ENCODE measurements at places on chromosomes 7 and 10. TPM values are rescaled to one million over a fixed set of nuclear protein-coding genes. Genes with fewer than 3 reads are reported as not detected.
A peak's percentile ranks its signal among the peaks of the same experiment; 100 is the strongest.

Gene CYP2C8
- 0.95 TPM for total RNA-seq

DNA sequence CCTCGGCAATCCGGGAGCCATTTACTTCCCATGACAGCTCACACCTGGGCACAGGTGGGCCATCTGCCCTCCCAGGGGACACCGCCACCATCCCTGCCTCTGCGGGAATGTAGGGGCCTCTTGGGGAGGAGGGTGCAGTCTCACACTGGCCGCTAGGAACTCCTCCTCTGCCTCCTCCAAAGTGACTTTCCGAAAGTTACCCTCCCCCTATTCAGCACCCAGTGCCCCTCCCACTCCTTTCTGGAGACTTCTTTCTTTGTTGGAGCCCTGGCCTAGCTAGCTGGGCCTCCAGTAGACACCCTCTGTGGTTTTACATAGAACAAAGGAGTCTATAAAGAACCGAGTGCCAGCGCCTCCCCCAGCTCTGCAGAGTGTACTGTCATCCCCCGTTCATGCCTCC lies 45.8 kb upstream of the MNX1 start:
- DNase-seq = no peak

Gene SHH
- total RNA-seq = 1.4 TPM

GRCh38 chr7:116873619-116874018 lies 11.2 kb downstream of the CAPZA2 start:
- no peak for DNase-seq

GRCh38 chr10:34824870-34825269 lies 9.8 kb upstream of the PARD3 start:
- no peak for DNase-seq

Gene EPHA1
- 81.3 TPM for total RNA-seq

- DNase-seq = no peak
Measured at GRCh38 chr7:155758348-155758747, 53.9 kb downstream of the SHH start.

Gene NSUN5
- 18.2 TPM for total RNA-seq

GRCh38 chr7:28155019-28155660 lies 25.5 kb downstream of the JAZF1 start:
- DNase-seq = no peak

DNA sequence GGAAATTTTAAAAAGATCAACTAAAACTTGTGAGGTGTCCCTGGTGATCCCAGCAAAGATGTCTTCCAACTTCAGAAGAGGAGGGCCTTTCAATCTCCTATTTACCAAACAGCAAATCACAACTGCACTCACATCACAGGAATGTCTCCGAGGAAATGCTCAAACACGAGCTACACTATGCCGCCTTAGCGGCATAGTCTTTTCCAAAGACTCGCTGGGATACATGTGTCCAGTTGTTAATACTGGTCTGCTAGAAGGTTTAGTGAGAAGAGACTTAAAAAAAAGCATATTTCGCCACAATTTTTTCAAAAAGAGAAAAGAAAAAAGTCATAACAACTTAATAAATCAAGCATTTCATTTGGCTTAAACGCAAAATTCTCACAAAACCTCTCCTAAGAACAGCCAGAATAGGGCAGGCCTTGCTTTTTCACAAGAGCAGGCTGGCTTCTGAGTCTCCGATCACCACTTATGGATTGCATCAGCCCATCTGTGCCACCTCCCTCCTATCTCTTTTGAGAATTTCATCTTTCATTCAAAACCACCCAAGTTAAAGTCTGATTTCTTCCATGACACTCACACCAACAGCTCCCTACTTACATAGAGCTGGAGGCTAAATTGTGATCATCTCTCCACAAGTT lies 66.1 kb downstream of the GNA12 start:
- no peak for DNase-seq

- no peak for DNase-seq
Measured at GRCh38 chr7:4154882-4155535, 527.1 kb upstream of the FOXK1 start.

DNA sequence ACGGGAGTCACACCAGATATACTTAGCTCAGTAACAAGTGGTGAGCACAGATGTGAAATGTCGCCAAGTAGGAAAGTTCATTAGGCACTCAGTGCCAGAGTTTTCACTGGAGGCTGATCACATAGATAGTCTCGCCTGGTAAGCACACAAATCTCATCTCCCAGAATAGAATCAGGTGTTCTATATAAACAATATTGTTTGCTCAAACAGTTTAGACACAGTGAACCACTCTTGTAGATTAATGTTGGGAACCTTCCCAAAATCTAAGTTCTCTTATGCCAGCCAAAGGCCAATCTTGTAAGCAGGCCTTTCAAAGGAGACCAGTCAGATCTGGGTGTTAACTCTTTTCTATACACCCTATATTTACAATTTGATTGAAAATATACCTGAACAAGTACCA lies 716.5 kb upstream of the GRM3 start:
- DNase-seq = no peak

DNA sequence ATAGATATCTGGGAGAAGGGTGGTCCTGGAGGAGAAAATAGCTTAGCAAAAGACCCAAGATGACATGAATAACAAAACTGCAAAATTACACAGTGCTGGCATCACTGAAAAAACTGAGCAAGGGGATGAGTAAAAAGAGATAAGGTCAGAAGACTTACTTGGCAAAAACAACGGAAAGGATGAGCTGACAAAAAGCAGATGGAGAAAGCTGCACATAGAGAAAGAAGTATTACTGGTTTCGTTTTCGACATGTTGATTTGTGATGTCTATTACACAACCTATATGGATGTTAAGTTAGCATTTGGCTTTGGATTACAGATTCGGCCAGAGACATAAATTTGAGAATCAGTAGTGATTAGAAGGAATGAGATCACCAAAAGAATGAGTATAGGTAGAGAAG lies 132.1 kb downstream of the MACC1 start:
- no peak for DNase-seq

Gene ELOVL3
- total RNA-seq = not detected

- no peak for DNase-seq
Measured at GRCh38 chr10:49365275-49365674, 30.6 kb downstream of the DRGX start.

Gene CYP2C19
- total RNA-seq = 81.1 TPM

GRCh38 chr10:110641256-110641655 lies 2.9 kb upstream of the RBM20 start:
- DNase-seq = no peak

DNA sequence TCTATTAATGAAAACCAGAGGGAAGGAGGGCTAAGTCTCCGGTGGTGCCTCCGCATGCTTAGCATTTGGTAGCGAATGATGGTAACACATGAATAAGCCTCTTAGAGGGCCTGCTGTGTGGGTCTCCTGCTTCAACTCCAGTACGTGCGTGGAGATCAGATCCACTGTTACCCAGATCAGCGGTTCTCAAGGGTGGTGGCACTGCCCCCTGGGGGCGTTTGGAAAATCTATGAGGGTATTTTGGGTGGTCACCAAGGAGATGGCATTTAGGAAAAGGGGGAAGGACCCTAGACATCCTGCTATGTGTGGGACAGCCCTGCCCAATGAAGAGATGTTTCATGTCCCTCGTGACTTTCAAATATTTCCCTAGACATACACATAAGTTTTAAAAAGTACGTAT lies 57.1 kb upstream of the TM9SF3 start:
- no peak for DNase-seq

DNA sequence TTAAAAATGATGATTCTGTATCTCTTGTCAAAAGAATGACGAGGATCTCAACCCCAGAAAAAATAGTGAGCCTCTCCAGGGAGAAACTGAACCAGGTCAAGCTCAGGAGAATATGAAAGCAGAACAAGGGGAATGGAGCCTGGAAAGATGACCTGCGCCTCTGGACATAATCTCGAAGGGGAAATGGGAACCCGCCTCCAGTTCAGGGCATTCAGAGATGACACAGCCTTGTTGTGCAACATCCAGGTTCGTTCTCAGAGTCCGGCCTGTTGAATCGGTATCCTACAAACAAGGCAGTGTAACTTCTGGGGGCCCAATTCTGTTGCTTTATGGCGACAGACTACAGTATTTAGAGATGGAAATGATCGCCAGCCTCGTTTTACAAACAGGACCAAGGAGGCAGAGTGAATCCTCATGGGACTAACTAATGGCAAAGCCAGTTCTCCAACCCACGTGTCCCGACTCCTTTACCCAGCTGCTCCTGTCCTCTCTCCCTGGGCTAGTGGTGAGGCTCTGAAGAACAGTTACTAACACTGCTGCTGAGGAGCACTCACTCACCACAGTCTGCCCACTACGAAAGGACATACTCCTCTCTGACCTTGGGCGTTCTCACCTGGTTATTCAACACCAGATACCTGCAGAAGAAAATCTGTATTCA lies 67.6 kb downstream of the JAZF1 start:
- DNase-seq = no peak

DNA sequence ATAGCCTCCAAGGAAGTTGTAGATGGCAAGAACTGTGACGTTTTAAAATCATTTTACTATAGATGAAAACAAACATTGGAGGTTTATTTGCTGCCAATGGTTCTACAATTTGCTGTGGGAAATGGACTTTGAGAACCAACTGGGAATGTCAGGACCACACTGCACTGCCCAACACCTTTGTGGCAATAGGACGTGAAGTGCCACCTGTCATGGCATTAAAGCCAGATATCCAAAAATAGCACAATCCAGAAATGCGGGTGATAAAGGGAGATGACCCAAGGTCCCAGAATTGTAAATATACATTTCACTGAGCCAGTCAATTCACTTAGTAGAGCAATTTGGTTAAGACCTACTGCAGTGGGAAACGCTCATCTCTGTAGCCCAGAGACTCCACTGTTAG lies 116.4 kb downstream of the MPP7 start:
- DNase-seq = no peak

- peak; percentile 62 for DNase-seq
Measured at GRCh38 chr7:117470777-117471176, 9.0 kb upstream of the CFTR start.

DNA sequence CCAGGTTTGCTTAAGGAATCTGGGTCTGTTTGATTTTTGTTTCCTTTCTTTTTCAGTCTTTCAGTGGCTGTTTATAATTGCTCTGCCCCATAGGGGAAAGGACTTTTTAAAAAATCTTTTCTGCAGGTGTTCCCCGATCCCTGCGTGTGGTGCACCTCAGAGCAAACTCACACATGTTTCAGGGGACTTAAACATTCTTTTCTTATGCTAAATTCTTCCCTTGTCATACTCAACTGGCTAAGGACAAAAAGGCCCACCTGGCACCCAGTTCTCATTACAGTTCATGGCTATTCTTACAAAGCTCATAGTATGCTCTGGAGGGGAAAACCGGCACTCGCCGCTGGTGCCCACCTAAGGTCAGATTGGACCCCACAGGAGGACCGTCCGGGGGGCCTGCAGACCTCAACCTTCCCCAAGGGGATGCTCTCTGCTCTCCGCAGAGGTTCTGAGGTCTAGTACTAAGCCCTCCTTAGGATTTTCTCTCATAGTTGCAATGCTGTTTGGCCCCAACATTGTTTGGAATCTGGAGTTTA lies 220.3 kb downstream of the HGF start:
- DNase-seq = no peak

Gene CRTAC1
- total RNA-seq = not detected

Gene CAMK2B
- 0.67 TPM for total RNA-seq

DNA sequence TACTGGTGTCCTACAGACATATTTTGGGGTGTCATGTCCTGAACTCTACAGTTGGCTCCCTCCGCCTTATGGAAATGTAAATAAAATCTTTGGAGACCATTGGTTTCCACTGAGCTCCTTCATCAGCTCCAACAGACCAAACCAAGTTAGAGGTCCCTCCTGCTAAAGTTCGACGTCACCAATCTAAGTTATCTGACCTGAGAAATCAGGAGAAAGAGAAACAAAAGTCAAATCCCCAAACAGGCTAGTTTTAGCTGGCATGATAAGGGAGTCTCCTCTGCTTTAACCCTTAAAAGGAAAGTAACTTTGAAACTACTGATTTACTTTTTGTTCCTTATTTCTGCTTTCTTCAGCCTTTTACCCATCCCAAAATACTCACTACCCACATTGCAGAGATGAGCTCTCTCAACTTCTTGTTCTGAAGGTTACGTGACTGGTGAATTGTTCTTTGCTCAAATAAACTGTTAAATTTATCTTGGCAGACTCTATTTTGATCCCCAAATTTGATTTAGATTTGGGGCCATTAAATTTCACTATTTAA lies 39.9 kb downstream of the AVL9 start:
- no peak for DNase-seq

Gene ZNF365
- total RNA-seq = 0.83 TPM

DNA sequence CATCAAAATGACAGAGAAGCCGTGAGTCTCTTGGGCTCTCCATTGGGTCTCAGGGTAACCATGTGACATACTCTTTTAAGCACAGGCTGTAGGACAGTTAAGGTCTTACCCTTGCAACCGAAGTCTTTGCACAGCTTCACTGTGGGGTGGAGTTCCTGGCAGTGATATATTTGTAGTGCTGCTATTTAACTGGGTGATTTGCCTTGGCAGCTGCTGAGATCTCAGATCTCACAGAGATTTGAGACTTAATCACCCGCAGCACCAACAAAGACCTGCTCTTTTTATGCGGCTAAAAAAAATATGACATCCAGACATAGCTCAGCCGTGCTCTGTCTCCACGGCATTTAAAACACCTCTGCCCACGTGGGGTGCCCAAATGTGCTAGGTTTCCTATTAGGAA lies 63.4 kb upstream of the NPTX2 start:
- DNase-seq = no peak

Gene TRIL
- total RNA-seq = 1.2 TPM

DNA sequence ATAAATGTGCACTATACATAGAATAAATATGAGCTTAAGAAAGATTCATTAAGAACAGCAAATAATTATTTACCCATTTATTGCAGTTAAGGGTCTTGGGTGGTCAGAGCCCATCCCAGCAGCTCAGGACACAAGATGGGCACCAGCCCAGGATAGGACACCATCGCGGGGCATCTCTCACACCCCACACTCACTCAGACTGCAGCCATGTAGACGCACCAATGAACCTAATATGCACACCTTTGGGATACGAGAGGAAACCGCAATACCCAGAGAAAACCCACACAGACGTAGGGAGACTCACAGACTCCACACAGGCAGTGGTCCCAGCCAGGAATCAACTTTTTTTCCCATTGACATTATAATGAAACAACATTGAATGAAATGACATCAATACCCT lies 36.0 kb downstream of the CARD11 start:
- peak; percentile 33 for DNase-seq

DNA sequence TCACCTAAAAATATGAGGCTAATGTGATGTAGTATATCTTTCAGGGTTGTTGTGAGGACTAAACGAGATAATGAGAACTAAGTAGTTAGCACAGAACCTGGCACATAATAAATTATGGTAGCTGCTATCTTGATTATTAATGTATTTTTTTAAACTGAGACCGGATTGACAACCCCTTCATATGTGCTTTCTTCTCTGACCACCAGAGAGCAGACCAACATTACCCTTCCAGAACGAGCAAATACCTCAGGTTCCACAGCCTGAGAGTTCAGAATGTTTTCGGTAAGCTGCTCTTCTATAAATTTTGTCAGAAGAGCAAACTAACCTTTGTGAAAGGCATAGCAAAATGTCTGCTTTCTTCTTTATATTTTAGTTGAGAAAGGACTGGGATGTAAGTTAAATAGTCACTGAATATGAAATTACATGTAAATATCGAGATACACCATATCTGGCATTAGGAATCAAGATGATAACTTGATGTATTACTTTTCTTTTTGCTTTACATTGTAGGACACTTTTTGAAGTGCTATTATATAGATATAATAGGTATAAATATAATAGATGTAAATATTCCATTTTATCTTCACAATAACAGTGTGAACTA lies 13.6 kb upstream of the BPGM start:
- DNase-seq = no peak

Gene FGFBP3
- not detected for total RNA-seq

Gene VSTM4
- total RNA-seq = 4.2 TPM
